ENCODE measurements at places on chromosomes 6 and 20. TPM values are rescaled to one million over a fixed set of nuclear protein-coding genes. Genes with fewer than 3 reads are reported as not detected.

Gene PGBD1
- 7.5 TPM for total RNA-seq

Gene SLC17A1
- total RNA-seq = not detected

DNA sequence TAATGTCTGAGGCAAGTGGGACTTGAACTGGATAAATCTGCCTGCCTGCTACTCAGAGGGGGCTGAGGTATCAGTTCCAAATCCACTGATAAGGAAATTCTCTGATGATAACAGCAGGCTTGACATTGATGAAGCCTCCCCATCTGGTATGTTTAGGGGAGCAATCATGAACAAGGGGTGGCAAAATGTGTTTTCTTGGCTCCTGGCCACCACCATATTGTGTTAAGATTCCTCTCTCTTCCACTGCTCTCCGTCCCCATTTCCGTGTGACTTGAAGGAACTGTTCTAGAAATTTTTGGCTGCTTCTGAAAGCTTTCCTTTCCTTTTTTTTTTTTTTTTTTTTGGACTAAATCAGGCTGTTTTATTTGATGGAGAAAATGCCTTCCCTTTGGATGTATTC lies 335.3 kb upstream of the NRSN1 start:
- no peak for ATAC-seq
- H3K27ac ChIP-seq = no peak overlapping the region
- H3K27me3 ChIP-seq = no peaks in the 10 kb centered on the region
- H3K4me3 ChIP-seq = no peak overlapping the region
- H3K4me1 ChIP-seq = no peaks in the 10 kb centered on the region

DNA sequence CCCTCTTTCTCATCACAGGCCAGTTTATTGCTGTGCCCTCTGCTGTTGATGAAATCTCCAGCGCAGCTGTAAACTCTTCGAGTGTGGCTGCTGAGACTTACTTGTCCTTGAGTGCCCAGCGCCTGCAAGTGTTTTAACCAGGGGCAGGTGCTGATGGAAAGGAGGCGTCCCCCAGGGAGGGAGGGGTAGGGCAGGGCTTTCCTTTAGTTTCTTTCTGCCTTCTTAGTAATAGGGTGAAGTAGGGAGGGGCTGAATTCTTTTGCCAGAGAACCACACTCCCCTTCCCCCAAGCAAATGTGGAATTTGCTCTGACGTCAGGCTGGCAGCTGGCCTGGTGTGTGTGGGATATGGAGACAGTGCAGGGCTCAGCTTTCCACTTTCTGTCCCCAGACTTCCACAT lies 61.2 kb downstream of the IGF2R start:
- H3K4me3 ChIP-seq = no peak overlapping the region
- peaks cover 12% of the 10 kb centered on the region for H3K4me1 ChIP-seq
- no peaks in the 10 kb centered on the region for H3K36me3 ChIP-seq
- ATAC-seq = peak; percentile 93
- H3K27me3 ChIP-seq = no peaks in the 10 kb centered on the region

GRCh38 chr6:146300521-146300920 lies 243.1 kb upstream of the RAB32 start:
- no peak for ATAC-seq
- no peaks in the 10 kb centered on the region for H3K4me1 ChIP-seq
- H3K4me3 ChIP-seq = no peak overlapping the region
- H3K27me3 ChIP-seq = no peaks in the 10 kb centered on the region

DNA sequence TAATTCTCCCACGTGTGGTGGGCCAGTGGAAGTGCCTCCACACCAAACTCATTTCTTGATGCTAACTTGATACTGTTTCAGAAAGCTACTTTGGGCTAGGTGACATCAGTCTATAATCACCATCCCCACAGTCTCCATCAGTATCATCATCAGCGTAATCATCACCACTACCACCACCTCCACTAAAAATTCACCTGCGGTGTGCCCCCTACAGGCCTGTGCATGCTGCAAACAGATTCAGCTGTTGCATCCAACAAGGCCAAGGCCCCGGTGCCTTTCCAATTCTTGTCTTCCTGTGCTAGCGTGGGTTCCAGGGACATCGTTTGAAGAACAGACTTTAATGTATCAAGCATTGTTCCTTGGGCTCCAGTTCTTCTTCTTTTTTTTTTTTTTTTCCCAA lies 201.3 kb upstream of the EXOC2 start:
- no peak overlapping the region for H3K27ac ChIP-seq
- no peaks in the 10 kb centered on the region for H3K36me3 ChIP-seq
- no peak for ATAC-seq
- no peaks in the 10 kb centered on the region for H3K27me3 ChIP-seq
- no peak overlapping the region for H3K4me3 ChIP-seq
- H3K4me1 ChIP-seq = no peaks in the 10 kb centered on the region

DNA sequence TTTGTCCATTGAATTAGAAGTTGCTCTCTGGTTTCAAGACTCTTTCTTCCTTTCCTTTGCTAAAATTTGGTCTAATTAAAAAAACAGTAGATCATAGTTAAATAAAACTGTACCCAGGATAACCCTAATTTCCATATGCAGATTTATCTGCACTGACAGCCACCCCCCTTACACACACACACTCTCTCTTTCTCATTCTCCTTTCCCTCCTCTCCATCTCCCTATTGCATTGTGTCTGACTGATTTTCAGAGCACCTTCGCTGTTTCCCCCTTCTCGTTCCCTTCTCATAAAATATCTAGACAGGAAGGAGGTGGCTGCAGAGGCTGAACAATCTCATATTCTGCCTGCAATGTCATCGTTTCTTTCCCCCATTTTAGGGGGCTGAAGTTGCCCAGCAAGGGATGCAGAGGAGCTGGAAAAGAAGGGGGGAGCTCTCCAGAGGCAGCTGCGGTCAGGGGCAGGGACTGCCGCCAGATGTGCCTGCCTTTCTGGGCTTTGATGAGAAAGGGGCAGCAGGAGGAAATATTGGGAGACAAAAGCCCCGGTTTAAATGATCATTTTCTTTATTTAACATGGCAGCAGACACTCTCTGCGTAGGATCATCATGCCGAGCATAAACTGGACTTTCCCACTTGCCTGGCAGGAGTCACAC lies 22.5 kb upstream of the MMS22L start:
- H3K4me1 ChIP-seq = no peaks in the 10 kb centered on the region
- no peak overlapping the region for H3K27ac ChIP-seq
- no peaks in the 10 kb centered on the region for H3K36me3 ChIP-seq
- no peak overlapping the region for H3K4me3 ChIP-seq
- H3K27me3 ChIP-seq = peaks cover 20% of the 10 kb centered on the region

GRCh38 chr6:7050872-7051779 lies 56.6 kb upstream of the RREB1 start:
- peaks cover 4% of the 10 kb centered on the region for H3K4me1 ChIP-seq
- peak; percentile 59 for ATAC-seq
- H3K36me3 ChIP-seq = no peaks in the 10 kb centered on the region
- peak overlapping the region; percentile 45 for H3K4me3 ChIP-seq
- H3K27me3 ChIP-seq = no peaks in the 10 kb centered on the region
- H3K27ac ChIP-seq = peak overlapping the region; percentile 83

- H3K27ac ChIP-seq = no peak overlapping the region
- ATAC-seq = no peak
- no peak overlapping the region for H3K4me3 ChIP-seq
- no peaks in the 10 kb centered on the region for H3K36me3 ChIP-seq
Measured at GRCh38 chr6:163761481-163761880, 347.0 kb downstream of the QKI start.
